Right hindlimb (tissue), 1 donor: ENCODE measurements at places on chromosomes 2 and 18.

GRCh38 chr2:189060096-189060642 lies 86.0 kb downstream of the COL3A1 start:
- DNase-seq, result no peak

GRCh38 chr2:10449838-10450691 lies 1.9 kb upstream of the ODC1 start:
- DNase-seq, result no peak

GRCh38 chr2:25957743-25958142 lies 24.6 kb downstream of the KIF3C start:
- no peak for DNase-seq

GRCh38 chr2:179020156-179020750 lies 29.7 kb downstream of the CCDC141 start:
- no peak for DNase-seq

DNA sequence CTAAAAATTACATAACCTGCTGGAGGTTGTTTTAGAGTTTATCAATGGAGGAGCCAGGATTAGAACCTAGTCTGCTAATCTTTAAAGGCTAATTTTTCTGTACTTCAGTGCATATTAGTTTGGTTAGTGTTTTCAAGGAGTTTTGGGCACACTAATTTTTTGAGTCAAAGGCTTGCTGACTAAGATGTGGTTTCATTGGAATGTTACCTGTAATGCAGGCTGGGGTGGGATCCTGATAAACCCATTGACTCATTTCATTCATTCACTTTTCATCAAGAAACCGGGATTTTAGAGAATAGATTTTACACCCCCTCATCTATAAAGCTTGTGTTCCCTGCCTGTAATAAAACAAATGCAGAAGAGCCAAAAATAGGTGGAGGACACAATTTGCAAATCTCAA lies 91.9 kb upstream of the IL1R2 start:
- no peak for DNase-seq
